Stimulated activated CD8-positive, alpha-beta memory T cell treated with anti-CD3 and anti-CD28 coated beads, Interleukin-7, amount 100 ng/mL, for 48 hours (primary cell): ENCODE measurements at places on chromosomes 12 and 14.

- DNase-seq = no peak
These were observed 13.7 kb downstream of the SPRYD3 start for GRCh38 chr12:53065470-53065869.

GRCh38 chr12:60078026-60078425, 482.2 kb downstream of the SLC16A7 start:
- no peak for DNase-seq

- no peak for DNase-seq
These were observed 3.9 kb upstream of the SERPINA4 start for GRCh38 chr14:94557327-94557726.

DNA sequence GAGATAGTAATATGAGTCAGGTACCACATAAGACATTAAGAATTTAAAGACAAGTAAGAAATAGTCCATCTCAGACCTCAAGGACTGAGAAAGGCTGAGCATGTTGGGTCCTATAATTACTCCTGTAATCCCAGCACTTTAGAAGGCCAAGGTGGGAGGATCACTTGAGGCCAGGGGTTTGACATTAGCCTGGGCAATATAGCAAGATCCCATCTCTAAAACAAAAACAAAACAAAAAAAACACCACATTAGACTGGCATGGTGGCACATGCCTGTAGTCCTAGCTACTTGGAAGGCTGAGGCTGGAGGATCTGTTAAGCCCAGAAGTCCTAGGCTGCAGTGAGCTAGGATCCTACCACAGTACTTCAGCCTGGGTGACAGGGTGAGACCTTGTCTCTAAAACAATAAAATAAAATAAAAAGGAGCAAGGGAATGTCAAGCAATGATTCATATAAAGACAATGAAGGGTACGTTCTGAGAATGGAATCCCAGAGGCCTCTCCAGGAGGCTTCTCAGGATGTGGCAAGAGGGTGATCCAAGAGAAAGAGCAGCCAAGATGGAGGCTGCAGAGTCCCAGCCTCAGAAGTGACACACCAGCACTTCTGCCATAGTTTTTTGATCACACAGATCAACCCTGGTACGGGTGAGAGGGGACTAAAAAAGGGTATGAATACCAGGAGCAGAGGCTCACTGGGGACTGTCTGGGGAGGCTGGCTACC, 206.4 kb downstream of the CRADD start:
- DNase-seq = no peak

GRCh38 chr12:48999371-49000131, at the start of gene DDN:
TSS of gene DDN (minus strand) at chr12:48999375. CDS start at chr12:48999287, 88 bp downstream.
- DNase-seq = no peak

DNA sequence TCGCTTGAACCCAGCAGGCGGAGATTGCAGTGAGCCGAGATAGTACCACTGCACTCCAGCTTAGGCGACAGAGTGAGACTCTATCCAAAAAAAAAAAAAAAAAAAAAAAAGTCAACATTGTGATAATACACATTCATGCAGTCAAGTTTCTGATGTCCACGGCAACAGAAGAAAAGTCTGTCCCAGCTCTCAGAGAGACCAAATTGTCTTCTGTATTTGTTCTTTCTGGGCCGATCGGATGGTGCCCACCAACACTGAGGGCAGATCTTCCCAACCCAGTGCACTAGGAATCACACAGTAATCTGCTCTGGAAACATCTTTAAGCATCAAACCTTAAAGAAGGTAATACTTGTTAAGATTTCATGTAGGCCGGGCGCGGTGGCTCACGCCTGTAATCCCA, 31.6 kb downstream of the EAPP start:
- DNase-seq = no peak

DNA sequence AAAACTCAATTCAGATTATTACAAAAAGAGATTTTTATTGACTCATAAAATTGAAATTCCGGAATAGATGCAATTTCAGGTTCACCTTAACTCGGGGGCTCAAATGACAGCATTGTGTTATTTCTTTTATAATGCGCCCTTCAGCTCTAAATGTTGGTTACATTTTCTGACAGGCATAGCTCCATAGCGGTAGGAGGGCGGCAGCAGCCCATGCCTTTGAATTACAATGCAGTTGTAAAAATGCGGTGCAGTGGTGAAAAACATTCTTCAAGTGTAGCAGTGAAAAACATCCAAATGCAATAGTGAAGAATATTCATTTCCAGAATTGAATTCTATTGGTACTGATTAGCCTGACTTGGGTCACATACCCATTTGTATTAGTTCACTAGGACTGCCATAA, 215.3 kb upstream of the PKP2 start:
- DNase-seq = no peak

DNA sequence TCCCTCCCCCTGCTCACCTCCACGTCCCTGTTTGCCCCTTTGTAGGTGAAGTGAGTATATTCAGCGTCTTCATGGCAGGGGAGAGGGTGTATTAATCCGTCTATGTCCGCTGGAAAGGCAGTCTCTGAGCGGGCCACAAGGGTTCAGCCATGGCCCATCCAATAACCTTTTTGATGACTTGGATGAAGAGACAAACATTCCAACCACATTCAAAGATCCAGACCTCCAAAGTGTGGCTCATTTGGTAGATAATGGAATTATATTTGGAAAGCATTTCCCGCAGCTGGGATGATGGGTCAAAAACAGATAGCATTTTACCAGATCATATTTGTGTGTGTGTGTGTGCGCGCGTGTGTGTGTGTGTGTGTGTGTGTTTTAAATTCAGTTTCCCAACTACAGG, 345.9 kb downstream of the DPF3 start:
- no peak for DNase-seq

GRCh38 chr14:105935384-105935783, 409.0 kb downstream of the TMEM121 start:
- DNase-seq = no peak

DNA sequence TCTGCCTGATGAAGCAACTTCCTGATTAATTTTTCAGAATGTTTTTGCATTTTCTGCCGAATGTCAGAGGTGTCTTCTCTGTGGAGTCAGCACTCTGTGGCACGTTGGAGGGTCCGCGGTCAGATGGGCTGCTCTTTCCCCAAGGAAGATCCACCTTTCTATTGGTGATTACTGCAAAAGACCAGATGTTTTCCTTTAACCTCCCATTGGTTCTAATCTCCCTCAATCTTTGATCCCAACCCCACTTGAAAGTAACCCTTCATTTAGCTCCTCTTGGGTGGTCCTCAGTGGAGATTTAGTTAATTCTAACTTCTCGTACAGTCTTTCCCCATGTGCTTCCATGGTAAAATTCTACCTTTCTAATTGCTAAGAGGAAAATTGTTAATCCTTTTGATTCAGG, 397.7 kb upstream of the DDHD1 start:
- DNase-seq = no peak

DNA sequence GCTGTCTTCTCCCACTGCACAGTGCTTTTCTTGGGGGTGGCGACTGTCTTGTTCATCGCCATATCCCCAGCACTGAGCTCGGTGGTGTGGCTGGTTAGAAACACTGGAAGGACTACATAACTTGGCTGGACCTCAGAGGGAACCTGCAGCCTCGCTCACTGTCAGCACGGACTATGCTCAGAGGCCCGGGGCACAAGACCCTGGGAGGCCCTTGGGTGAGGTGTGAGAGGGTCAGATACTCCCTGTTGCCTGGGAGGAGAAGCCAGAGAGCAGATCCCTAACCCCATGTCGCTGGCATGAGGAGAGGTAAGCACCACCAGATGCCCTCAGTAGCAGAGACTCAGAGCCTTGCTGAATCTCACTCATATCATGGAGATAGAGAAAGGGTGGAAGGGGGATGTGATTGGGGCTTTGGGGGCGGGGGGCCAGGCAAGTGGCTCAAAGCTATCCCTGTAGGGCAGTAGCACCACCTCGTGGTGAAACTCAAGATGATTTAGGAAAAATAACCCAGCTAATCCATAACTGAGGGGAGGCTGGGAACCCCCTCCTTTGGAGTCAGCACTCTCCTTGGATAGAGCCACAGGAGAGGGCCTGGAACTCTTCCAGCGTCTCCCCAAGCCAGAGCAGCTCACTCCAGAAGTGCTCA, 18.7 kb upstream of the HDAC7 start:
- no peak for DNase-seq

GRCh38 chr12:128823216-128823915, 392 bp downstream of the SLC15A4 start:
- no peak for DNase-seq

GRCh38 chr14:100585448-100586152, 1.6 kb downstream of the BEGAIN start:
- DNase-seq = no peak

DNA sequence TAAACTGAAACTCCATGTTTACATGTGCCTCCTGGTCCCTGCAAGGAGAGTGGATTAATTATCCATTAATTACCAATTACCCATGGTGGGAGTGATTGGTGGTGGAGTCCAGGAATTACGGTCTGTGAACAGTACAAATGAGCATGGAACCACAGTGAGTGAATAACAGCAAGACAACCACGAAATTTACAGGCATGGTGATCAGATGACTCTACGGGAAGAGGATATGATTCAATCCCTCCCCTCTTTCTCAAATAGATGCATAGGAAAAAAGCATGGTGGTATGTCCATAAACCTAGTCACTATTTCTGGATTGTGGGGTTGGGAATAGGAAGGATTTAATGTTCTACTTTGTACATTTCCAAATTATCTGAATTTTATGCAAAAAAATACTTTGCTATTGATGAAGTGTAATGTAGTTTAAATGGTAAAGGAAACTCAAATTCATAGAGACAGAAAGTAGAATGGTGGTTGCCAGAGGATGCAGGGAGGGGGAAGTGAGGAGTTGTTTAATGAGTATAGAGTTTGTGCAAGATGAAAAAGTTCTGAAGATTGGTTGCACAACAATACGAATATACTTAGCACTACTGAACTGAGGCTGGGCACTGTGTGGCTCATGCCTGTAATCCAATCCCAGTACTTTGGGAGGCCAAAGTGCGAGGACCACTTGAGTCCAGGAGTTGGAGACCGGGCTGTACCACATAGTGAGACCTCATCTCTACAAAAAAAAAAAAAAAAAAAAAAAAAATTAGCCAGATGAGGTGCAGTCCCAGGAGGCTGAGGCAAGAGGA, 41.2 kb upstream of the C12orf75 start:
- DNase-seq = no peak

DNA sequence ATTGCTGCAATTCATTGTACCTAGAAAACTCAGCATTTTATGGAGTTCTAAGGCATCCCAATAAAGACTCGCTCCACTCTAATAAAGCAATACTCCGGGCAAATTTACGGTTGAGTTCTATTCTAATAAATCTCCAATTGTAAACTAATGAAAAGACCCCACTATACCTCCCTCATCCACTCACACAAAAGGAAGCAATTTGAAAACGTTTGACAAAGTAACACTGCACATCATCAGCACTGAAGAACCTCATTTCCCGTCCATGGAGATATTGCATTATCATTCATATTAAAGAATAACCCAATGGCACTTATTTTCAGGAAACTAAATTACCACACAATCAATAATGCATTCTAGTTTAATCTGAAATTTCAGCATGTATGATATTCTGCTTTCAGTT, 111.0 kb upstream of the LMO3 start:
- DNase-seq = no peak

- DNase-seq = peak; percentile 40
These were observed 26.2 kb downstream of the RFLNA start for GRCh38 chr12:124321040-124321481.

DNA sequence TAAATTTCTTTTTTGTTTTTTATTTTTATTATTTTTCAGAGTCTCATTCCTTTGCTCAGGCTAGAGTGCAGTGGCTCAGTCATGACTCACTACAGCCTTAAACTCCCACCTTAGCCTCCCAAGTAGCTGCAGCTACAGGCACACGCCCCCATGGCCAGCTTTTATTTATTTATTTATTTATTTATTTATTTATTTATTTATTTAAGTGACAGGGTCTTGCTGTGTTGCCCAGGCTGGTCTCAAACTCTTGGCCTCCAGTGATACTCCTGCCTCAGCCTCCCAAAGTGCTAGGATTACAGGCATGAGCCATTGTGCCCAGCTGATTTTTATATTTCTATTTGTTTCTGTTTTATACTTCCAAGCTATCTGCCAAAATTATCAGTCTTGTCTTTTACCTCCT, 89.2 kb upstream of the EVL start:
- DNase-seq = no peak

- DNase-seq = no peak
These were observed 2.1 kb upstream of the SLC2A13 start for GRCh38 chr12:40107803-40108620.

DNA sequence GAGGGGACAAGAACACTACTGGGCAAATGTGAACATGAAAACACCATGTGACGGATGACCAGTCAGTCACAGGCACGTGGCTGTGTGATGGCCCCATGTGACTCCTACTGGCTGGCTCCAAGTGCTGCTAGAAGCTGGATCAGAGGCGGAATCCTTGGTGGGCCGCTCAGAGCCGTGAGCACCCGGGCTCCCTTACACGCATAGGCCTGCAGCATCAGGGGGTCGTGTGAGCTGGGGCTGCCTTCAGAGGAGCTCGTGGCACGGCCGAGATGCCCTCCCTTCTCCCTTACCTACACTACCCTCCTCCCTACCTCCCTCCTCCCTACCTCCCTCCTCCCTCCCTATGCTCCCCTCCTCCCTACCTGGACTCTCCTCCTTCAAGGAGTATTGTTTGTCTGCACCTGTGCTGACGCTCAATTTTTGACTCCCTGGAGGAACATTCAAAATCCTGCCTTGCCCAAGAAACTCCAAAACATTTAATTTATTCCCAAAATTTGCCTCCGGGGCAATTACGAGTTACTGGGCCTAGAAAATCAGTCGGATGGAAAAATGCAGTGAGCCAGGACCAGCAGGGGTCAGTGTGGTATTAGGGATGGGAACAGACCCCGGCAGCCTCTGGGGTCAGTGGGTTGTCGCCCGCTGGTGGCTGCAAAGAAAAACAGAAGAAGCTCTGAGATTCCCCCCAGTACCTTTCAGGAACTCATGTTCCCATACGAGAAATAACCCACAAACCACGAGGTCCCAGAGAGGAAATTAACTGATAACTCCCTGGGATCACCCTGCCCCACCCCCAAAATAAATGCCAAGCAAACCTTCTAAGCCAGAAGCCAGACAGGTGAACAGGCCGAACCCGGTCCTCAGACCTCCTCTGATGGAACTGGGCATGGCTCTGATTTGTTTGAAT, 61.3 kb downstream of the C14orf132 start:
- DNase-seq = peak; percentile 30

DNA sequence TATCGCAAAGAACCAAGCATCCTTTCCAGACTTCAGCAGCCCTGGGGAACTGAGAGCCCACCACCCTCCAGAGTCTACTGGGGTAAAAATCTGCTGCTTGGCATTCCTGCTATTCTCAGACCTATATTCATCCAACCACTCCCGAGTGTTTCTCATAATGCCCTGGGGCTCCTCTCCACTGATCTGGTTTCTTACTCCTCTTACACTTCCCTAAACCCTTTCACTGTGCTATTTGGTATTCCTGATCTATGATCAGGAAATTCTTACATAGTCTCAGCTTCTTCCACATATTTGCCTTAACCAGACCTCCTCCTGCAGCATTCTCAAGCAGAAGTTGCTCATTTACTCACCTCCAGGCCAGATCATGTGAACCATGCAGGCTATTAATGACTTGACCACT, 82.4 kb downstream of the SYT10 start:
- DNase-seq = no peak

DNA sequence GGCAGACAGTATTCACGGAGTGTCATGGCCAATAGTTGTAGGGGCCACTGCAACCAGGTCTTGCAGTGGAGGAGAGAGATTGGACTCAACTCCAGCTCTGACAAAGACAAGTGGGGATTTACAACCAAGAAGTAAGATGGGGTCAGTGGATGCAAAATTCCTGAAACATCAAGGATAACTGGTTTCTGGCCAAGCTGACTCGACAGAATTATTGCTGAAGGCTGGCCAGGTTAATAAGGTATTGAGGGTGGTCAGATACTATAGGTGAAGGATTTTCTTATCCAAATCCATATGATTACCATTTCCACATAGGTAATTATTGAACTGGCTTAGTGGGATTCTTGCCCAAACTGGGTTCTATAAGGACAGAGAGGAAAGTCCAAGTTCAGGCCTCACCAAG, 64.9 kb upstream of the FOXG1 start:
- no peak for DNase-seq
